NCI-H1436 (cell line): ENCODE measurements at places on chromosomes 16 and 17.

DNA sequence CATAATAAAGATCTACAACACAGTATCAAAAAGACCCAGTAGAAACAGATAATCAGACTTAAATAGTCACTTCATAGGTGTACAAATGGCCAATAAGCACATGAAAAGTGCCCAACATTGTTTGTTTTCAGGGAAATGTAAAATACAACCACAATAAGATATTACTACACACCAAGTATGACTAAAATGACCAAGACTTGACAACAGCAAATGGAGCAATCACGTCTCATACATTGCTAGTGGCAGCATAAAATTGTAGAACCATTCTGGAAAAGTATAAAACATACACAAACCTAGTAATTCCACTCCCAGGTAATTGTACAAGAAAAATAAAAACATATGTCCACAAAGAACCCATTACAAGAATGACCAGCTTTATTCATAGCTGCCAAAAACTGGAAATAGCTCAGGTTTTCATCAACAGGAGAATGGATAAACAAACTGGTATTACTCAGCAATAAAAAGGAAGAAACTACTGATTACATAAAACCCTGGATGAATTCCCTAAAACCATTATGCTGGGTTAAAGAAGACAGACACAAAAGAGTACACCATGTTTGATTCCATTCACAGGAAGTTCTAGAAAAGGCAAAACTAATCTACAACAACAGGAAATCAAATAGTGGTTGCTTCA is 85.6 kb downstream of the TTC19 start:
- DNase-seq: no peak

DNA sequence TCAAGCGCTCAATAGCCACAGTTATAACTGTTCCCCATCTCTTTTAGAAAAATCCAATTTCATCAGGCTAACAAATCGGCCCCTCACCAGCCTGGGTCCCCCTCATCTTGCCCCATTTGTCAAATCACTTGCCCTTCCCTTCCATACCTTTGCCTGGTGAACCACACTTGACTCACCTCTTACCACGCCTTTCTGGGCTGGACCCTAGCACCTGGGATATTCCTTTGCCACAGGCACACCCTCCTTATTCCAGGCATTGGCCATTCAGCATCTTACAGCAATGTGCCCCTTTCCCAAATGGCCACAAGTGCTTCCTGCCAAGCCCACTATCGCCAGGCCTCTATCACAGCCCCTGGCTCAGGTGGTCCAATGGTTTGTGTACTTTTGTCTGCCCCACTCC is 14.9 kb downstream of the CMTM4 start:
- DNase-seq: no peak

- DNase-seq: no peak
These were observed 68.0 kb upstream of the CDC42EP4 start for GRCh38 chr17:73379826-73380225.

- DNase-seq: no peak
These were observed 112.2 kb downstream of the VPS53 start for GRCh38 chr17:602436-602835.

DNA sequence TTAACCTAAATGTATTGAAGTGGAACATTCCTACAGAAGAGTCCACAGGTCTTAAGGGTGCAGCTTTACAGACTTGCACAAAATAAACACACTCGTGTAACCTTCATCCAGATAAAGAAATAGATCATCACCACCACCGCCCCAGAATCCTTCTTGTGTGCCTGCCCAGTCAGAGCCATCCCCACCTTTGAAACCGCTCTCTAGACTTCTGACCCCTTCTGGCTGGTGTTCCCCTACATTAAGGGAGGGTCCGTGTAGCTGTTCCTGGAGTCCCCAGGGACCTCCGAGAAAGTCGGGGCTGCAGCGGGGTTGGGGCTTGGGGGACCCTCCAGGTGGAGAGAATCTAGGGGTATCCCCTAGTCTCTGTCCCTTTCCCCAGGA is 9.4 kb downstream of the TBX4 start:
- DNase-seq: no peak

DNA sequence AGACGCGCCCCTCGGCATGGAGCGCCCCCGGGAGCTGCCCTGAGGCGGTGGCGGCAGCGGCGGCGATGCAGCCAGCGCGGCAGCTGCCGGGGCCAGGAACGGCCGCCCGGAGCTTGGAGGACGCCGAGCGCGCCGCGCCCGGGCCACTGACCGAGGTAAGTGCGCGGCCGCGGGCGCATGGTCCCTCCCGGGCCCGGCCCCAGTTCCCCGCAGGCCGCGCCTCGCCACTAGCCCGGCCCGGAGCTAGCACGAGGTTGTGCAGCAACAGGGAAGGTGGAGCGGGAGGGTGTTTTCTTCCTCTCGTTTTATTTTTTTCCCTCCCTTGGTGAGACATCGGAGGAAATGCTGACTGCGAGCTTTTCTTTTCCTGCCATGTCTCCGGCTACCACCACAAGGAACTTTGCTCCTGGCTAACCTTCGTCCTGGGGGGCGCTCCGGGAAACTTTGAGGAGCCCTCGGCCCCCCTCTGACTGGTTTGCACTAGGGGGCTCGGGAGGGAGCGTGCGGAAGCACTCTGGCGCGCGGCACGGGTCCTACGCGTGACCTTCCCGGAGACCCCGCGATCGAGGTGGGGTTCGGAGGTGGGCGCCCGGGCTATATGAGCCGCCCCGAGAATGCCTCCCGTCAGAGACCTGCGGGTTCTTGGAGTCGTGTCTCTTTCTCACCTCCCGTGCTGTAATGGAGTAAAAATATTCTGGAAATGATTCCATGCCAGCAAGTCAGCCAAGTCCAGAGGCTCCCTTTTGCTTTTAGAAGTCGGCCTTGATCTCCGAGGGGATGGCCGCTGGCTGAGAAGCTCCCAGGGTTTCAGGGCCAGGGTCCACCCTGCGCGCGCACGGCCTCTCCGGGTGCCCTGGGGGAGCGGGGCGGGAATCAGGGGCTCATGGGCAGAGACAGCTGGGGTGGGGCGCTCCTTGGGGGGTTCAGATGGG is 868 bp downstream of the KCNJ12 start:
- no peak for DNase-seq

- no peak for DNase-seq
These were observed 3.9 kb downstream of the LPO start for GRCh38 chr17:58242171-58242784.

GRCh38 chr17:17305281-17305801 is 2.2 kb downstream of the NT5M start:
- no peak for DNase-seq

GRCh38 chr17:40440166-40440565 is 3.1 kb upstream of the IGFBP4 start:
- DNase-seq: no peak

DNA sequence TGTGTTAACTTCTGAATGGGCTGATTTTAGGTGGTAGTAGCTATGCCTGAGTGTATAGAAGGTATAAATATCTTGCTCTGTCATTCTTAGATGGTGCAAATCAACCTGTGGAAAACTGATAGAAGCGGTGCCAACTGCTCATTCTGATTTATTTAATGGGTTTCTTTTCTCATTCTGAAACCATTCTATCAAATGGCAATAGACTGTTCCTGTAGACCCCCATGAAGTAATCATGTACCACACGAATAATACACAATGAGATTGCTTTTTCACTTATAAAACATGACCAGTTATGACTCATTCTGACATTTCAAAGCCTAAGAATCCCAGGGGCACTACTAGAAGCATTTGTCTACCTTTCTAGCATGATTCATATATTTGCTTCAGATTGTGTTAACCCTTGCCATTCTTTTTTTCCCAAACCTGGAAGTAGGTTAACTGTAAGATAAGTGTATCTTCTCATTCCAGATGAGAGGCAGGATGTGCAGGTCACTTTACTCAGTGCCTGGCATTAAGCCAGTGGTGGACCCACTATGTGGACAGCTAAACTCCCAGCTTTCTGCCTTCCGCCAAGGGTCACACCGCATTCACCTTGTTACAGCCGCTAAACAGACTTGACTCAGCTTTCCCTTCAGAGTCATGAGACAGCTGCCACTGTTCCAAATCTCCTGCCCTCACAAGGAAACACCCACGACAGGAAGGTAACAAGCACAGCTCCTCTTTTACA is 16.4 kb upstream of the SLC16A11 start:
- DNase-seq: no peak

GRCh38 chr17:41382394-41382793 is 288 bp upstream of the KRT34 start:
- no peak for DNase-seq

DNA sequence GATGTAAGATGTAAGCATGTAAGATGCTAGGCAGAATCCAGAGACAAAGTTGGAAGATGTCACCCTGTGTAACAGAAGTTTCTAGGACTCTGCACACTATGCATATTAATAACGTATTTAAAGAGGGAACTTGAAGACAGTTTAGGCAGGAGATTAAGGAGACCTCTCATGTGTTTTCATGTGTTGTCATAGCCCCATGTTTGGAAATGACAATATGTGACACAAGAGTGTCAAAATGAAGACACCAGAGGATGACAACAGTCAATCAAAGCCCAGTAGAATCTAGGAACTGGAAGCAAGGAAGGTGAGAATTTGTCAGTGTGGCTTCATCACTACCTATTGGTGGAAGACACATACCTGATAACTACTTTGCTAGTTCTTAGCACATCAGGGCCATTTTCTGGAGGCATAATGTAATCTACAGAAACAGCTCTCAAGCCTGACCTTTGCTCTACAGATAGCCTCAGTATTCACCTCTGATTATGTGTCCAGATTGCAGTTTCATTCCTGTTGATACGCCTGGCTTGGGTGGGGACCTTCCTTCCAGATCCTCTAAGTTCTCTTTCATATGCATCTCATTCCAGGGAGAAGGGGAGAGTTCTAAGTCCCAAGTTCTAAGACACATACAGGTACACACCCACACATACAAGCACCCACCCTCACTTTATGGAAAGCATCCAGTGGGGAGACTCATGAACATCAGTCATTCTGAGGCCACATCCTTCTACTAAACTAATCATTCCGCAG is 26.3 kb downstream of the PMP22 start:
- no peak for DNase-seq

- DNase-seq: no peak
These were observed 16.8 kb upstream of the USP43 start for GRCh38 chr17:9628509-9628908.

DNA sequence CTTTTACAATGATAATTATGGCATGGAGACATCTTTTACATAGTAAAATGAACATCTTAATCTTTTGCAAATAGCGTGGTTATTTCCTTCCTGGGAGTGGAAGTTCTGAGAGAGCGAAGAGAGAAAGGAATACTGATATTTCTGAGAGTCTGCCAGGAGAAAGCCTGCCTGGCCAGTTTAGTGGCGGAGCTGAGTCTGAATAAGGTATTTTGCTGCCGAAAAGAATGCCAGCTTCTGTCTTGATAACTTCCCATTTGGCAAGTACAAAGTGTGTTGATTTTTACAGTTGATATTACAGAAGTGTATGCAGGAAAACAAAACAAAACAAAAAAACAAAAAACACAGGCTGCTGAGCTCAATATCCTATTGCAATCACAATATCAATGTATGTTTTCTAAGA is 55.9 kb downstream of the KCNJ2 start:
- no peak for DNase-seq
